ENCODE measurements at places on chromosomes 2 and 18.

DNA sequence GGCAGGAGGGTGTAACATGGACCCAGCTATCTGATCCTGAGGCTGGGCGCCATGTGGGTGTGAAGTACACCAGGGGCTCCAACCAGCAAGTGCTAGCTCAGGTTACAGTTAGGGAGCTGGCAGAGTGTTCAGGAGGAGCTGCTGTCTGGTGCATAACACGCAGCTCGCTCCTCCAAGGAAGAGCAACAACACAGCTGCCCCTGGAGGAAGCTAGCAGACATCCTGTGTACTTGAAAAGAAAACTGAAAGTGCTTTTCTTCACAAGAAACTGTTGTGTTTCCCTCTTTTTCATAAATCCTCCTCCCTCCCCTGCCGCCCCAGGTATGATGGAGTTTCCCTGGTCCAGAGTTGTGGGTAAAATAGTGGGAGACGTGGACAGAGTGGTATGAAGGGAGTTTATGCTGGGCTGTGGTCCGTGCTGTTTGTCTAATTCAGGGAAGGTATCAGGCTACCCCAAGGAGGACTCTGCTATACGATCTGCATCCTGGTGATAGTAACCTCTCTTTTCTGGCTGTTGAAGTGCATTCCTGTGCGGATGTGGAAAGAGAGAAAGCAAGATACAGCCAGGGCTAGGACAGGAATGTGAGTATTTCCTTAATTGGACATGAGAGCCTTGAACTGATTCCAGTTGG, 6.1 kb upstream of the LBH start:
- peak; percentile 56 for DNase-seq

GRCh38 chr18:42030586-42031182, 75.7 kb downstream of the PIK3C3 start:
- DNase-seq = no peak

GRCh38 chr2:45009928-45010701, 863 bp upstream of the SIX2 start:
- DNase-seq = no peak

- DNase-seq = no peak
These were observed 47.1 kb downstream of the GPR39 start for GRCh38 chr2:132463719-132464118.

DNA sequence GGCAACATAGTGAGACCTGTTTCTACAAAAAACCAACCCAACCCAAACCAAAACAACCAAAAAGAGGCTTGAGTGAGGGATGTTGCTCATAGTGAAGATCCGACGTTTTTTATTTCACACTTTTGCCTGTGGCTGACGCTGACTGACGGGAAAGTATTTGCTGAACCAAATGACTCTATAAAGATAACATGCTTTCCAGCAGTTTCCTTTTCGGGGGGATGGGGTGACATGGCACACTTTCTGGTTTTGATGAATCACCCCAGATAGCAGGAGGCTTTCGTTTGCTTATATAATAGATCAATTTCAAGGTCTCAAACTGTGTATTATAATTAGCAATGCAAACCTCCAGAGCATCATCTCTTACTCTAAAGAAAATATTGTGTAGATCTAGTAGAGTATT, 150.8 kb downstream of the AQP4 start:
- DNase-seq = no peak
